Fibroblast of villous mesenchyme (primary cell): ENCODE measurements at places on chromosomes 5 and 9. TPM values are rescaled to one million over a fixed set of nuclear protein-coding genes. Genes with fewer than 3 reads are reported as not detected.

The OTULINL gene
- total RNA-seq: 19.6 and 23.7 TPM in 2 replicates

GRCh38 chr5:115470921-115471320, 73.7 kb downstream of the FEM1C start:
- no peak for DNase-seq

The GABRP gene
- not detected in 2 replicates for total RNA-seq

DNA sequence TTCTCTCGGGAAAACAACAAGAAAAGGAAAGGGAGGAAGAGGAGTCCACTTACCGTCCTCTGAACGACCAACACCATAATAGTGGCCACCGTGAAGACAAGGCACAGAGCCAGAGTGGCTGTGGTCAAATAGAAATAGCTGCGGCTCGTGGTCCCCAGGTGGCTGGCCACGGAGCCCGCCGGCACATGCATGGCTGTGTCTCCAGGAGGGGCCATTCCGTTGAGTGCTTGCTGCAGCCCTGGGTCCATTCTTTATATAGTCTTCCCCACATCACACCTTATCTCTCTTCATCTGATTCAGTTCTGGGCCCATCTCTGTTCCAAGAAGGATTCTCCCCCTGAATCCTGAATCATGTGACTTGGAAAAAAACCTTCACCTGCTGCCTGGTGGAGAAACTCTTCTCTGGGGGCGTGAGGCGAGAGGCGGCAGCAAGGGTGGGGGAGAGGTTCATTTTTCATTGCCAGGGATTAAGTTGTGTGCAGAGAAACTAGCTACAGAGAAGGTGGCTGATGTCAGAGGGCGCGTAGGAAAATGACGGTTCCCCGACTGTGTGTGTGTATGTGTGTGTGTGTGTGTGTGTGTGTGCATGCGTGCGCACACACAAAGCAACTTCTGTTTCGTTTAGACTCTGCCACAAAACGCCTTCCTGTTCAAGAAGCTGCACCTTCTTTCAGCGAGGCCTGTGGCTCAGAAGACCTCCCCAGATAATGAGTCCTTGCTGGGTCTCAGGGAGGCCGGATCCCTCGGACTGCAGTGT, at the start of gene TNFSF8:
TSS of gene TNFSF8 (minus strand) at position 536 of the 757 bp plus-strand sequence. CDS start at position 248, 288 bp downstream.
- DNase-seq: no peak

- DNase-seq: no peak
Observed at GRCh38 chr9:100761276-100761802, 183.5 kb downstream of the CAVIN4 start.

DNA sequence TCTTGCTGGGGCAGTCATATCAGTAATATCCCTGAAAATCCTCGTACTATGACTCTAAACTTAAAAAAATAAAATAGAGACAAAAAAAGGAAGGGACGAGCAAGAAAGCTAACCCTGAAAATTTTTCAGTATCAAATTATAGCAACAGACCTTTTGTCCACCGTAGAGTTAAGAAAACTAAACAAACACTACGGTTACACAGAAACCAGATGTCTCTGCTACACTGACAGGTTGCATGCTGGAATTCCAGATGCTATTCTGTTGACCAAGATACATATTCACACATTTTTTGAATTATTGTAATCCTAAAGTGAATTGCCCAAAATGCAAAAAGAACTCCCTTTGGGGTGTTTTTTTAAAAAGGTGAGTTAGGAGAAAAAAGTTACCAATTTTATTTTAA, 66.9 kb upstream of the SELENOP start:
- no peak for DNase-seq

The UGT3A2 gene
- total RNA-seq: not detected in 2 replicates
